H7 (cell line): ENCODE measurements at places on chromosomes 16 and 17. TPM values are rescaled to one million over a fixed set of nuclear protein-coding genes. Genes with fewer than 3 reads are reported as not detected.

The OR4D1 gene
- 0.03 and 0.22 TPM in 2 replicates for total RNA-seq

The NTN3 gene
- 0.73 TPM in 1 of 2 replicates, not detected in the other for total RNA-seq

The DHX58 gene
- 1.2 and 5.6 TPM in 2 replicates for total RNA-seq

The NPIPA2 gene
- total RNA-seq = 0.94 and 3.9 TPM in 2 replicates

The CLEC19A gene
- 0.55 TPM in 1 of 2 replicates, not detected in the other for total RNA-seq

The RASL10B gene
- total RNA-seq = 13.8 and 16.9 TPM in 2 replicates

The KRT33A gene
- not detected in 2 replicates for total RNA-seq

The CPNE7 gene
- 5.9 and 11.8 TPM in 2 replicates for total RNA-seq

The KRT40 gene
- not detected in 2 replicates for total RNA-seq

The SPATA32 gene
- 0.24 TPM in 1 of 2 replicates, not detected in the other for total RNA-seq

The EIF3C gene
- 213 and 222 TPM in 2 replicates for total RNA-seq

The KRTAP16-1 gene
- not detected in 2 replicates for total RNA-seq

The CCL13 gene
- not detected in 2 replicates for total RNA-seq

The METTL2A gene
- total RNA-seq = 28.8 and 34.4 TPM in 2 replicates

The TVP23A gene
- 0.26 and 0.55 TPM in 2 replicates for total RNA-seq

The SLC16A13 gene
- 0.37 and 0.48 TPM in 2 replicates for total RNA-seq

The MYOCD gene
- 0.22 and 0.24 TPM in 2 replicates for total RNA-seq

The CCL3 gene
- not detected in 2 replicates for total RNA-seq

The CCL15 gene
- not detected in 2 replicates for total RNA-seq

The DOC2B gene
- total RNA-seq = 0.04 and 1.1 TPM in 2 replicates

The RASD1 gene
- total RNA-seq = 5.3 and 5.6 TPM in 2 replicates

The SDR42E1 gene
- total RNA-seq = 0.10 TPM in 1 of 2 replicates, not detected in the other

The FOXC2 gene
- total RNA-seq = 0.62 TPM in 1 of 2 replicates, not detected in the other

The TEX14 gene
- total RNA-seq = 0.33 and 0.80 TPM in 2 replicates

The ETV4 gene
- 186 and 191 TPM in 2 replicates for total RNA-seq

The ABCC3 gene
- 0.33 and 0.48 TPM in 2 replicates for total RNA-seq

The FOXL1 gene
- 0.15 and 0.17 TPM in 2 replicates for total RNA-seq

The FN3K gene
- 3.3 and 3.8 TPM in 2 replicates for total RNA-seq

The KRT16 gene
- not detected in 2 replicates for total RNA-seq

The PKMYT1 gene
- 85.4 and 94.0 TPM in 2 replicates for total RNA-seq

The ASIC2 gene
- total RNA-seq = 3.3 and 5.5 TPM in 2 replicates

The IL17C gene
- total RNA-seq = 0.14 and 0.30 TPM in 2 replicates

The SLC52A1 gene
- total RNA-seq = 0.10 TPM in 1 of 2 replicates, not detected in the other

The HSD11B2 gene
- total RNA-seq = 25.1 and 35.1 TPM in 2 replicates

The CA5A gene
- not detected in 2 replicates for total RNA-seq

The ABR gene
- total RNA-seq = 24.6 and 31.6 TPM in 2 replicates
